ENCODE measurements at places on chromosomes 7 and 10.

GRCh38 chr10:30046476-30046875 is 12.9 kb downstream of the JCAD start:
- no peak for DNase-seq

GRCh38 chr10:119613741-119614140 is 17.0 kb upstream of the TIAL1 start:
- no peak for DNase-seq

DNA sequence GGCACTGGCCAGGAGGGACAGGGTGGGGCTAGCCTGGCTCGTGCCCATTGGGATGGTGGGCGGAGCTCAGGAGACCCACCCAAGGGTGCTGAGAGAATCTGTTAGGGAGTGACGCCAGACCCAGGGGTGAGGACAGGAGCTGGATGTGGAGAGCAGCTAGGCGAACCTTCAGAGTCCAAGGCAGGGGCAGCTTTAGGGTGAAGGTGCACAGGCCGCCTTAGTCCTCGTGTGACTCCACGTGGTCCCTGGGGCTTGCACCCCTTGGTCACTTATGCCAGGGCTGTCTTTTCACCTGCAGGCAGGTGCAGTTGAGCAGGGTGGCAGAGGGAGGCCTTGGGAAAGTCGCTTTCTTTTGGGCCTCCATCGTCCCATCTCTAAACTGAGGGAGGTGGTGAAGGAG is 4.3 kb downstream of the RAMP3 start:
- no peak for DNase-seq

- no peak for DNase-seq
Measured at GRCh38 chr7:112360681-112361080, 89.6 kb upstream of the IFRD1 start.

GRCh38 chr7:156984174-156984891 is 26.1 kb downstream of the MNX1 start:
- DNase-seq: no peak

DNA sequence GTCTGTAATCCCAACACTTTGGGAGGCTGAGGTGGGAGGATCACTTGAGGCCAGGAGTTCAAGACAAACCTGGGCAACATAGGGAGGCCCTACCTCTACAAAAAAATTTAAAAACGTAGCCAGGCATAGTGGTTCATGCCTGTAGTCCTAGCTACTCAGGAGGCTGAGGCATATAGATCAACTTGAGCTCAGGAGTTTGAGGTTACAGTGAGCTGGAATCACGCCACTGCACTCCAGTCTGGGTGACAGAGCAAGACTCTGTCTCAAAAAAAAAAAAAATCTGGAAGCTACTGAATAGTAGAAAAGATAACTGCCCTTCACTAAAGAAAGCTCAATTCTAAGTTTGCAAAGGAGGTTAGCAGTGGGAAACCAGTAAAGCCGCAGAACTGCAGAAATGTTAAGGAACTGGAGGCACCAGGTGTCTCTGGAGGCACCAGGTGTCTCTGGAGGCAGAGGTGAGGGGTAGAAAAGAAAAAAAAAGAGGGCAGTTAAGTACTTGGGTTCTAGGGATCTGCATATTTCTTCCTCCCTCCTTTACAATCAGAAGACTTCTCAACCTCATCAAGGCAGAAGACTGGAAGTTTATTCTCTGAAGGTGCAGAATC is 56.5 kb downstream of the RNLS start:
- DNase-seq: no peak

Measured in CD4-positive, alpha-beta T cell treated with Interleukin-4 for 1 hour (primary cell).